ENCODE measurements at places on chromosomes 5 and 9.

GRCh38 chr9:108565651-108566378 lies 290.0 kb downstream of the ACTL7B start:
- DNase-seq, result peak; percentile 54

DNA sequence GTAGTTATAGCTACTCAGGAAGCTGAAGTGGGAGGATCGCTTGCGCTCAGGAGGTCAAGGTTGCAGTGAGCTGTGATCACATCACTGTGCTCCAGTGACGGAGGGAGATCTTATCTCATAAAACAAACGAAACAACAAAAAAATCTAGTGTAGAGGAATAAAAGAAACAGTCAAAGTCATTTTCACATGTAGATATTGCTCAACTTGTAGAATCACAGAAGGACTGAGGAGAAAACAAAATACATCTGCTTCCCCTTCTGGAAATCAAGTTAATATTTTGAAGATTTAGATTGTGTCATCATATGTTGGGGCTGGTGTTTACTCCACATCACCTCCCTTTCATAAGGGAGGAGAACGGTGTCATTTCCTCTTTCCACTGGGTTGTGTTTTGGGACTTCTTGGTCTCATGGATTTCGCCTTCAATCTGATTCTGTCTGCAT lies 8.2 kb upstream of the SLC46A2 start:
- DNase-seq, result peak; percentile 37

DNA sequence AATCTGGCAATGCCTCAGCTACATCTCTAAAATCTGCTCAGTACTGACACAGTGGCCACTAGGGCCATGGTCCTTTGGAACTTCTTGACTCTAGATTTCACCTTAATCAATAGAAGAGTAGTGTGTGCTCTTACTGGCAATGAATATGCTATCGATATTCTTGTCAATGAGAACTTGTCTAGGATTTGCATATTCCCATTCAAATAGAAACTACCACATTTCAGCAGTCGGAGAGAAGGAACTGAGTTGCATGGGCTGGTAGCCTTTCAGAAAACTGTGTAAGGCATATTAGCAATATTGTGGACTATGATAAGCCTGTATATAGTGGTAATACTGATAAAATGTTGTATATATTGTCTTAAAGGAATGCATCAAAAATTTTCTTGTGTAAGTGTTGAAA lies 45.3 kb upstream of the NAA35 start:
- no peak for DNase-seq

DNA sequence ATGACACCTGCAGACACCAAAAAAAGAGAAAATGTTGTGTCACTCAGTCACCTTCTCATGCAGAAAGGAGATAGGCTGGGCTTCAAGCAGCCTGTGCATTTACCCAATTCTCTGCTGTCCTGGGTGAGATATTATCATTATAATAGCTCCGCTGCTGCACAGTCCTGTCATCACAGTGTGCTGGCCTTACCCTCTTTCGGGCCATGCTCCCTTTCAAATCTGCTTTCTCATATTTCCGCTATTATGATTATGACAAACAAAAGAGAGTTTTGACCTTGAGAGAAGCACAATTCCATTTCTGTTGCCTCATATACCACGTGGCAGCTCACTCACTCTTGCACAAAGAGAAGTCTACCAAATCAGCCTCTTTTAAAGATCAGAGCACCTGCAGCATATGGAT lies 1350.1 kb upstream of the ACO1 start:
- DNase-seq, result peak; percentile 66

DNA sequence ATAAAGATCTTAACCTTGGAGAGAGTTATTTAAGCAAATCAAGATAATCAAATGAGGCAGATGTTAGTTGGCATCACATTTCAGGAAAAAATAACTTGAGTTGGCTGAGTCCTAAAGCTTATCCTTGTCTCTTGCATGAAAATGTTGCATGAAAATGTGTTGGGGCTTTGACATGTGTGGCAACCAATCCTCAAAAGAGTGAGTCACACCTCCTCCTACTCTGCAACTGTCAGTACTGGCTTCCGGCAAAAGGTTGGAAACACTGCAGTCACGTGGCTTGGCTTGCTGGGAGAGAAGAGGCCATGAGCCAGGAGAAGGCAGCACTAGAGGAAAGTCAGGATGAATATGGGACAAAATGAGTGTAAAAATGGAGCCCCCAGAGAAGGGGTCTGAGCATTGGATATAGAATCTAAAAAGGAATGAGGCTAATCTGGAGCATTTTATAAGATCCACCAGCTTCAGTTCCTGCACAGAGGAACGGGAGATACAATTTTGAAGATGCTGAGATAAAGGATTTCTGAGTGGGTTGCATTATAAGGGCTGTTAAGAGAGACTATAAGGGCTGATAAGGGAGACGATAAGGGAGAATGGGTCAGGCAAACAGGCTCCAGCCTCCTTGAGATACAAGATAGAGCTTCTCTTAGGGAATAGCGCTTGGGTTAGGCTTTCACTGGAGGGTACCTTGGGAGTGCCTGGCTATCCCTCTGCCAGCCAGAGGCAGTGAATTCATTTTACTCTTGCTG lies 43.1 kb downstream of the SPATA31D1 start:
- DNase-seq, result peak; percentile 92

DNA sequence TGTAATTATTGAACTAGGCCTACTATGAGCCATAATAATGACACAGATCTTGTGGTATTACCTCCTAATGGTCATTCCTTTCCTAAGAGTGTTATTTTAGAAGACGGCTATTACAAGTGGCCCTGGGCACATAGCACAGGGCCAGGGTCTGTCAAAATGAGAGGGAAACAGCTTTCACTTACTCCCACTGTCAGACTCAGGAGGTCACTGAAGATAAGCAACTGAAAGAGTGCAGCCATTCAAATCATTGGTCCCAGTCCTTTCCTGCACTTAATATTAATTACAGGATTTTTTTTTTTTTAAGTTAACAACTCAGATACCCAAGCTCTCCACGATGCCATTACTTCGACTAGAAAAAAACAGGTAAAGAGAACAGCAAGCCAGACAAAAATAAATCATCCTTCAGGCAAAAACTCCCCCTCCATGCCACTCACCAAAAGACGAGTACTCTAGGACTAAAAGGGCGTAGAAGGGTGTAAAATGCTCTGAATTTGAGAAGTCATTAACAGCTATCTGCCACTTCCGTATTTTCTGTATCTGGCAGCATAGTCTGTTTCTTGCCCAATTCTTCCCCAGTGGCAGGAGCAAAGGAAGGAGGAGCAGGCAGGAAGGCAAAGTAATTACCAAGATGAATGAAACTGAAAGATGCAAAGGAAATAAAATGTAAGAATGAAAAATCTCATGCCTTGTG lies 87.4 kb downstream of the ZNF608 start:
- no peak for DNase-seq

DNA sequence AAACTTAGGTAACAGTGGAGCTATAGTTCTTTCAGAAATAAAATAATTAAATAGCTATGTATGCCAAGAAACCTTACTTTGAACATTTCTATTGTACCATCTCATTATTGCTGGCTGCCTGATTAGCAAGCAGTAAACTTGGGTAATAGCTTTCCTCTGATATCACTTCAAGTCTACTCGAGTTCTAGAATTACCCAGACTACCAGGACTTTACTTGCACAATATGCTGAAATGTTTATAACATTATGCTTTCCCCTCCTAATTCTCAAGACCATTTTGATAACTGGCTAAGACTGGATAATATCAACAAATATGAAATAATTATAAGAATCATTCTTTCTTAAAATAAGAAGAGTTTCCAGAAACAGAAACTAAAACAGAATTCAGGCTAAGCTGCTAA lies 512.6 kb downstream of the RAB3C start:
- DNase-seq, result no peak

GRCh38 chr5:173781816-173782670 lies 106.1 kb upstream of the CPEB4 start:
- DNase-seq, result peak; percentile 93

DNA sequence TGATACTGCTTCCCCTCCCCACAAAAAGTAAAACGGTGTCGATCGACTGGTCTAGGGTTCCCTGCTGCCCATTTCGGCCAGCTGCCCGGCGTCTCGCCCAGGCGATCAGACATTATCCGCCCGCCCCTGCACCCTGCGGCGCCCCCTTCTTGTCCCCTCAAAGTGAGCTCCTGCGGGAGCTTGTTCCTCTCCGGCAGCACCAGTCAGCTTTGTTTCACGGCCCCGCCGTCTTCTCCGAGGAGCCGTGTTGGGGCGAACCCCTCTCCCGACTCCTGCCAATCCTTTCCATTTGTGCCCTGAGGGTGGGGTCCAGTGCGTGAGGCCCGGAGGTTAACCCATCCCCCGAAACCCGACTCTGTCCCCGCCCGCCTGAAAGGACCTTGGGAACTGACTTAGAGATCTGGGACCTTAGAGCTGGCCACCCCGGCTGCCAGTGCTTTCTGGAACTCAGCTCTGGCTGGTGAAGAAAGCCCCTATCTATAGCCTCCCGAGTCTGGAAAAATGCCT lies 518 bp downstream of the UBE2B start:
- DNase-seq, result peak; percentile 91

DNA sequence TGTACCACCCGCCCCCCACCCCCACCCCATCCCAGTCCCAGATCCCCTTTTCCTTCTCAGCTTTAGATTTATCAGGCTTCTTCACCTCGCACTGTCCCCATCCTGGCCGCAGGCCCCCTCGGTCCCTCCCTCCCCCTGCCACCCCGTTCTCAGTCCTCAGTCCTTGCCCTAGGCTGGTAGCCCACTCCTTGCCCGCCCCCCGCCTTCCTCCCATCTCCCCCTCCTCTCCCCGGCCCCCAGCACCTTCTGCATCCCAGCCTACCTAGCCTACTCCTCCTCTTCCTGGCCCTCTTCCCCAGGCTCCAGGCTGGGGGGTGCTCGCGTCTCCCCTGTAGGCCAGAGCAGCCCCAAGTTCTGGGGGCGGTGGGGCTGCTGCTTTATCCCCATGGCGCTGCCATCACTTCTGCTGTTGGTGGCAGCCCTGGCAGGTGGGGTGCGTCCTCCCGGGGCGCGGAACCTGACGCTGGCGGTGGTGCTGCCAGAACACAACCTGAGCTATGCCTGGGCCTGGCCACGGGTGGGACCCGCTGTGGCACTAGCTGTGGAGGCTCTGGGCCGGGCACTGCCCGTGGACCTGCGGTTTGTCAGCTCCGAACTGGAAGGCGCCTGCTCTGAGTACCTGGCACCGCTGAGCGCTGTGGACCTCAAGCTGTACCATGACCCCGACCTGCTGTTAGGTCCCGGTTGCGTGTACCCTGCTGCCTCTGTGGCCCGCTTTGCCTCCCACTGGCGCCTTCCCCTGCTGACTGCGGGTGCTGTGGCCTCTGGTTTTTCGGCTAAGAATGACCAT lies 828 bp downstream of the NPR2 start:
- DNase-seq, result no peak

DNA sequence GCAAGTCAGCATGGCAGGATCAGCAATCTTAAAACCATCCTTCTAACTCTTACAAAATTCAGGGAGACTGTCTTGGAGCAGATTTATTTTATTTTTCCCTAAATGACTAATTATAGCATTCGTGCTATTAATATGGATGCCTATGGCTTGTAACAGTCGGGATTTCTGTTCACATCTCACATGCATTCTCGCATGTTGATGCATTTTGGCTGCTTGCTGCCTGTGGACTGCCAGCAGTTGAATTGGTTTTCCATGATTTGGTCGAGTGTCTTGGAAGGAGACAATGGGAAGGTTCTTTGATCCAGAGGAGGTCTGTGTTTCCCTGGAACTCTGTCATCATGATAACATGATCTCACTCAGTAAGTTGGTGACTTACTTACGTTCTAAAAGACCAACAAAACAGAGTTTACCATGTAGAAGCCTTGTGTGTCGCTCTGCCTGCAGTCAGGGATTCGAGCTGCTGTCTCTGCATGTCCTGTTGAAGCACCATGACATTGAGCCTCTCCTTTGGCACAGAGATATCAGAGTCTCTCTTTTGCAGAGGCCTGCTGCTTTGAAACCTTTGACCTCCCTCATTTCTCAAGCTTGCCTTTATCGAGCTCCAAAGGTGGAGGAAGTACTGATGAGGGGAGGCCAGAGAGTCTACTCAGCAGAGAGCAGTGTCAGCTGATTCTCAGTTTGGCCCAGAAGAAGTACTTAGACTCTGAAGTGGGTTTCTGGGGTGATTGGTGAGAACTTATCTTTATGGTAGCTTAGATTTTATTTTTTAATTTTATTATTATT lies 82.4 kb downstream of the ARHGAP26 start:
- DNase-seq, result no peak

- DNase-seq, result no peak
Measured at GRCh38 chr5:149140197-149141002, 893 bp upstream of the ABLIM3 start.

DNA sequence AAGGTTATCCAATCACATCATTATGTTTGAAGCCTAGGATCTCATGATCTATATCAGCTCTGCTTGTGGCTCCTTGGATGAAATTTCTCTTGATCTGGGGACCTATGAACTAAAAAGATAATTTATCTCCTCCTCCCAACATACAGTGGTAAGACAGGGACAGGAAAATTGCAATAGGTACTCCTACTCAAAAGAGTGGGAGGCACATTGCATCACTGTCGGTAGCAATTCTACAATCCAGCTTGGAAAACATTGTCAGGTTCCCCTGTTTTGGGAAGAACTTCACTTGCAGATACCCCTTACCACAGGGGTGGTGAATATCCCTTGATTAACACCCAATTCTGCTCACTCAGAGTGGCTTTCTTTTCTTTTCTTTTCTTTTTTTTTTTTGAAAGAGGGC lies 107.7 kb downstream of the HSPA4 start:
- DNase-seq, result no peak

GRCh38 chr5:154756868-154757813 lies 2.0 kb downstream of the LARP1 start:
- DNase-seq, result peak; percentile 62

GRCh38 chr9:69502671-69503301 lies 169.4 kb downstream of the APBA1 start:
- no peak for DNase-seq

- no peak for DNase-seq
Measured at GRCh38 chr5:163269624-163270023, 167.8 kb upstream of the CCNG1 start.

- DNase-seq, result no peak
Measured at GRCh38 chr9:116275418-116276195, 122.0 kb downstream of the PAPPA start.

DNA sequence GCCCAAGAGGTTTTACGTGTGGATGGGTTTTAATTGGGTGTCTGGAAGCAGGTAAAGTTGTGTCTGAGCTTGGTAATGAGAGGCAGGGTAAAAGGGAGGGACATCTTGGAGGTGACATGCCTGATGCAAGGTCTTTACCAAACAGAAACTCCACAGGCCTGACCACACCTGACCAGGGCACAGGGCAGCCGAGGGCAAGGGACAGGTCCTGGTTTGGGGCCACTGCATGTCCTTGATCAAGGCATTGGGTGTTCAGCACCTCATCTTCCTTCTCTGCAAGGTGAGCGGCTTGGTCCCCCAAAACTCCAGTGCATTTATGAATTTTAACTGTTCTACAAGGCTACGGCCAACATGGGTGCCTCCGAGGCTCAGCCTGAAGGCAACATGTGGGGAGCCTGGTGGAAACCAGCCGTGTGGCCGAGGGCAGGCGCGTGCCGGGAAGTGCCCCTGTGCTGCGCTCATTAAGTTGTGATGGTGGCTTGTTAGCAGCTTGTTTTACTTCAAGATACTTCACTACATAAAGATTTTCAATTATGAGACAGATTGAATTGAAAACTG lies 30.7 kb upstream of the LPCAT1 start:
- DNase-seq, result no peak

GRCh38 chr9:135882011-135882410 lies 25.3 kb downstream of the CAMSAP1 start:
- DNase-seq, result no peak
